ENCODE measurements at places on chromosomes 16 and 17.
A peak's percentile ranks its signal among the peaks of the same experiment; 100 is the strongest.

DNA sequence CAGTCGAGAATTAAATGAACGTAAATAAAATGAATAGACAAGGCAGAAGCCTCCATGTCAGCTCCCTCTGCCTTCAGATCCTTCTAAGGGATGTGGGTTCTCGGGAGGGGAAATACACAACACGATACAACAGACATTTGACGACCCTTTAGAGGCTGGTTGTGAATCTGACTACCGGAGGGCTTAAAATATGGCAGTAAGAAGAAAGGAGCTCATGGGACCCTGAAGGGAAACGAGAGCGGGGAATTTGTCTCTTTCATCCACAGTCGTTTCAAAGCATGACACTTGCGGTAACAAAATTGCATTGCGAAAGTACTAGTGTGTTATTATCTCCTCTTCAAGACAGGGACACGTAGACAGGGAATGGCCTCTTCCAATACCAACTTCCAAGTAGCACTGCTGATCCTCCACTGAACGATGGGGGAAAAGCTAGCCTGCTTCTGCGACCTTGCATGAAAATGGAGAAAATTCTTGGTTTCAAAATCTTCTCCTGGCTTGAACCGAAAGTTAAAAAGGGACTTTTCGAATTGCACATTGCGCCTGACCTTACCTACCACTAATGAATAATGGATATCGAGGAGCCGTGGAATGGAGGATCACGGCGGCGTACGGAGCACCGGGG is 1.2 kb upstream of the TNRC6C start:
- no peak for DNase-seq

DNA sequence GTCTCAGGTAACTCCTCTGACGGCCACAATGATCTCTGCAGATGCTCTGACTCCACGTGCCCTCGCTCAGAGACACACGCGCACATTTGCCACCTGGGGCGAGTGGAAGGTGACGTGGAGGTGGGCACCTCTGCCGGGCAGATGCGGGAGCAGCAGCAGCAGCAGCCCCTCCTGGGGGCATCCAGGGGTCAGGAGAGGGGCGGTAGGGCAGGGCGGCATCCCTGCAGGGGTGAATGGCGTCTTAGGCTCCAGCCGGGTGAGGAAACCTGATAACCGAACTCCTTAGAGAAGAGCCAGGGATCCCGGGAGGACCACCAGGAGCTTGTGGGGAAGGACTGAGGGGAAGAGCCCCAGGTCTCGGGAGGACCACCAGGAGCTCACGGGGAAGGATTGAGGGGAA is 34.6 kb upstream of the CDH15 start:
- DNase-seq = no peak

DNA sequence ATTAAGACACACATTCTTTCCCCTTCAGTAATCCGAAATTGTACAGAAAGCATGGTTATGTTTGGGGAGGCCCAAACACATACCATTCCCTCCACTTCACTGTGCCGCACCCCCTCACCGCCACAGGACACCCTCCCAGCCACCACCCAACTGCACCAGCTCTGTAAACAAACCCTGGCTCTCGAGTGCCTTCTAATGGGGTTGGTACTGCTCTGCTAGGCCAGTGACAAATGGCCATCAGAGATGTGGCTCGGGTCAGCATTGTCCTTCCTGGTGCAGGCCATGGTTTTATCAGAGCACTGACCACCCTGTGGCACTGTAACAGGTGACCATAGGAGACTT is 24.0 kb upstream of the SREBF1 start:
- DNase-seq = no peak

GRCh38 chr17:5785338-5785737 is 201.0 kb upstream of the NLRP1 start:
- DNase-seq = no peak

DNA sequence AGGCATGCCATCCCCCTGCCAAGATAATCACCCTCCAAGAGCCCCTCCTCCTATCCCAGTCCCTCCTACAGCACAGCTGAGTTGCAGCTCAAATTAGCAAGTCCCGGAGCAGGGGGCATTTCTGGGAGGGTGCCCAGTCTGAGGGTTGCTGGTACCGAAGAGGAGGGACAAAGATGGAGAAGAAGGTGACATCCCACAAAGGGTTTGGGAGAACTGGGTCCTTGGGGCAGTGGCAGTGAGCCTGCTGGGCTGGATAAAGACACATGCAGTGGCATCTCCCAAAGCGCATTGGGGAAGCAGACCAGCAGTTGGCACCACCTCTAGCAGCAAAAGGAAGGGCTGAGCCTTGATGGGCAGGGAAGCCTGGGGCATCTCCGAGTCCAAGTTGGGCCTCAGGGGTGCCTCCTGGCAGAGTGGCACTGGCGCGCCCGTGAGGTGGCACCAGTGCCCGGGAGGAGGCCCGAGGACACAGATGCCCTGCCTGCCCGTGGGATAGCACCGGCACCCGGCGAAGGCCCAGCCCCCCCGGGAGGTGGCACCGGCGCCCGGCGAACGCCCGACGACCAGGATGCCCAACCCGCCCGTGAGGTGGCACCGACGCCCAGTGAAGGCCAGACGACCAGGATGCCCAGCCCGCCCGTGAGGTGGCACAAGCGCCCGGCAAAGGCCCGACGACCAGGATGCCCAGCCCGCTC is 622 bp downstream of the TOM1L2 start:
- DNase-seq = no peak

- no peak for DNase-seq
Observed at GRCh38 chr16:85103114-85104079, 8.9 kb downstream of the CIBAR2 start.

DNA sequence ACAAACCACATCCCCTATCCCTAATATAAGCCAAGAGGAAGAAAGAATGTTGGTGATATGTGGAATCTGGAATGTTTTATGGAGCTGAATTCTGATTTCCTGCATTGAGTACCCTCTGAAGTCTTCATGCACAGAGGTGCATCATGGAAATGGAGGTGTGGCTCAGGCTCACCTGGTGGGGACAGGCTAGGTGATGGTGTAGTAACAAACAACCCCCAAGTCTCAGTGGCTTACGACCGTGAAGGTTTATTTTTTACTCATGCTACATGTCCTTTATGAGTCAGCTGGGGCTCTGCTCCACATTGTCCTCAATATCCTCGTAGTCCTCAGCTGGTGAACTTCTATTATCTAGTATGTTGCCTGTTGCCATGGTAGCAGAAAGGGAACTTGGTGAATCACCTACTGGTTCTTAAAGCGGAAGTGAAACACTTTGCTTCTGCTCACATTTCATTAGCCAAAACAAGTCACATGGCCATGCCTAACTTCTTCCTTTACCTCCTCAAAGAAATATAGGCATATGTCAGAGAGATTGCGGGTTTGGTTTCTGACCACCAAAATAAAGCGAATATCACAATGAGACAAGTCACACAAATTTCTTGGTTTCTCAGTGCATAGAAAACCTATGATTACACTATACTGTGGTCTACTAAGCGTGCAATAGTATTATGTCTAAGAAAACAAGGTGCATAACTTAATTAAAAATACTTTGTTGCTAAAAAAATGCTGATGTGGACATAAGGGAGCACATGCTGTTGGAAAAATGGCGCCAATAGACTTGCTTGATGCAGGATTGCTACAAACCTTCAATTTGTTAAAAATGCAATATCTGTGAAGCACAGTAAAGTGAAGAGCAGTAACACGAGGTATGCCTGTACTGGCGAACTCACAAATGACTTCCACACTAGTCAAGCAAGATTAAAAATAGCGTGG is at the start of gene PMFBP1:
TSS of gene PMFBP1 (minus strand) at position 51 of the 930 bp plus-strand sequence. CDS start 947 bp downstream, outside the sequence.
- no peak for DNase-seq

DNA sequence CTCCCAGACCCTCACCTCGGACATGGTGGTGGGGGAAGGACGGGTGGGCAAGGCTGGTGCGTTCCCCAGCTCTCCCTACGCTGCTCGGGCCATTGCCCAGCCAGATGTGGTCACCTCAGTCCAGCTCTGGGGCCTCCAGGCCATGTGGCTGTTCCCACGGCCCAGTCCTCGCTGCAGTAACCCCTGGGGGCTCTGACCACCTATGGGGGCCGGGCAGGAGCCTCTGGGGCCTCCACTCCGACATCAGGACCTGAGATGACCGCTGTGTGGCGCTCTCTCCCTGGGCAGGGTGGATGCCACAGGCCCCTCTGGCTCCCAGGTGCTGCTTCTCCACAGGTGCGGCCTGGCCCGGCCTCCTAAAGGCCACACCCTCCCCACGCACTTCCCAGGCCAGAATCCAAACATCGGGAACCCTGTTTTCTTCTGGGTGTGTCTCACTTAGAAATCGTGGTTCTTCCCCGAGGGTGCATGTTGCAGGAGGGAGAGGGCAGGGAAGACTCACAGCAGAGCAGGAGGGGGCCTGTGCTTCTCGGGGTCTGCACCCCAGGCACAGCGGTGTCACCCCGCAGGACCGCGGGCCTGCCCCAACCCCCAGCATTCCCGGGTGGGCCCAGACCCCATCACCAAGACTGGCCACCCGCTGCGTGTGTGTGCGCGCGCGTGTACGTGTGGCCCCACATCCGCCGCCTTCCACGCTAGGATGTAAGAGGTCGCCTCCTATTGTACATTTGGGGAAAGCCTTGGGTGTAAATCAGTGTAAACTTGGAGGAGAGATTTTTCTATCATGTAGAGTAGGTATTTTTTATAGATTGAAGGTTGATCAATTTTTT is 5.9 kb upstream of the CAPN15 start:
- no peak for DNase-seq

DNA sequence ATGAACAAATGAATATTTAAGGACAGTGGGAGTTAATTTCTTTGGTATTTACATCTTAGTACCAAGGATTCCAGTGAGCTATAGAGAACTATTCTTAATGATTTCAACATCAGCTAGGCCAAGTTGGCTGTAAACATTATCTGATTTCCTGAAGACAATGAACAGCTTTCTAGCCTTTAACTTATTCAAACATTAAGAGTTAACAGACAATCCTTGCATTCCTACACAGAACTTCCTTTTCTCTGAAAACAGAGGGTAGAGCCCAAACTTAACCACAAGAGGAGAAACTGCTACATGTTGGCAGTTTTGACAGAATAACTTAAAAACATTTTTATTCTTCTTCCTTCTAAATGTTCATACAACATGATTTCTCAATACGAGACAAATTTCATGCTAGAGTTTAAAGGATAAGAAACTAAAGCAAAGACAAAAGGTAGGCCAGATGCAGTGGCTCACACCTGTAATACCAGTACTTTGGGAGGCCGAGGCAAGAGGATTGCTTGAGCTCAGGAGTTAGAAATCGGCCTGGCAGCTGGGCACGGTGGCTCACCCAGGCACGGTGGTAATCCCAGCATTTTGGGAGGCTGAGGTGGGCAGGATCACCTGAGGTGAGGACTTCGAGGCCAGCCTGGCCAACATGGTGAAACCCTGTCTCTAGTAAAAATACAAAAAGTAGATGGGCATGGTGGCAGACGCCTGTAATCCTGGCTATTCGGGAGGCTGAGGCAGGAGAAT is 4.4 kb downstream of the CRLF3 start:
- no peak for DNase-seq

DNA sequence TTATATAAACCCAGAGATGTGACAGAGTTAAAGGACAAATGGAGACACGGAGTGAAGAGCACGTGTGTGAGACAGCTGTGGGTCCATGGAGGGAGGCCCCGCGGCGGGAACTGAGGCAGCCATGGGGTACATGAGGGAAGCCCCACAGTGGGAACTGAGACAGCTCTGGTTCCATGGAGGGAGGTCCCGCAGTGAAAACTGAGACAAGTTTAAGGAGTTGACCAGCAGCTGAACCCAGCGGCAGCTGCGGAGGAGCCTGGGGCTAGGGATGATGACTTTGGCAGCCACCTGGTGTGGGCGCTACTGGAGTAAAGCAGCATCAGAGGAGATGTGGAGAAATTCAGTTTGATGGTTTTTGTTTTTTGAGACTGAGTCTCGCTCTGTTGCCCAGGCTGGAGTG is 185.1 kb downstream of the RPTOR start:
- no peak for DNase-seq

- DNase-seq = no peak
Observed at GRCh38 chr17:7841396-7841914, 7.4 kb downstream of the KDM6B start.

GRCh38 chr16:72898216-72898825 is 149.6 kb downstream of the ZFHX3 start:
- no peak for DNase-seq

- no peak for DNase-seq
Observed at GRCh38 chr17:80724775-80725266, 180.2 kb downstream of the RPTOR start.

DNA sequence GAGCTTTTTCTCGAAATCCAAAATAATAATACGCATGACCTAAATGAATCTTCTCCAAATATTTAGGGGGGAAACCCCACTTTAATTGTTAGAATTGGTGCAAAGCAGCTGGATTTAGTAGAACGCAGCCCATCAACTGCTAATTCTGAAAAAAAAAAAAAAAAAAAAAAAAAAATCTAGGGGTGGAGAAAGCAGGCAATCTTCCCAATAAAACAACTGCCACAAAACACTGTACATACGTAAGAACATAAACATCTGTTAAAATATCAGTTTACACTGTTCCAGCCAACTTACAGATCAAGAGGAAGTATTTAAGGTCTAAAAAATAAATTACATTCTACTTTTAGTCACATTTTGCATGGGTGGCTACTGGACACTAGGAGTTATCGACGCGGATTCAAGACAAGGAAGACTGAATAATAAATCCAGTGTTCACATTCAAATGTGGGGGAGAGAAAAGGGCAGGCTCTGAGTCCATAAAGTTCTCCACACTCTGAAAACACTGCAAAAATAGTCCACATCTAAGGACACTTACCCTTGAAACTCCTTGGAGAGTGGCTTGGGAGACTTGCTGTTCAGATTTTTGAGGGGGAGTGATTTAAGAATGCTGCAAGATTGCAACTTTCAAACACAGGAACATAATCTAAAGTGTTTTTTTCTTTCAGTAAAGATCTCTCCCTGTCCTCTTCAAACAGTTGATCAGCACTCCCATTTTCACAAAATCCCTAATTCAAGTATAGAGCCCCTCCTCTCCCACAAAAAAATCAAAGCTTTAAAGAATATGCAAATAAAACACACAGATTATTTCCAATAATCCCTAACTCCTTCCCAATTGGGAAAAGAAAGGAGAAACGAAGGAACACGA is 1.3 kb downstream of the APPBP2 start:
- peak; percentile 58 for DNase-seq

DNA sequence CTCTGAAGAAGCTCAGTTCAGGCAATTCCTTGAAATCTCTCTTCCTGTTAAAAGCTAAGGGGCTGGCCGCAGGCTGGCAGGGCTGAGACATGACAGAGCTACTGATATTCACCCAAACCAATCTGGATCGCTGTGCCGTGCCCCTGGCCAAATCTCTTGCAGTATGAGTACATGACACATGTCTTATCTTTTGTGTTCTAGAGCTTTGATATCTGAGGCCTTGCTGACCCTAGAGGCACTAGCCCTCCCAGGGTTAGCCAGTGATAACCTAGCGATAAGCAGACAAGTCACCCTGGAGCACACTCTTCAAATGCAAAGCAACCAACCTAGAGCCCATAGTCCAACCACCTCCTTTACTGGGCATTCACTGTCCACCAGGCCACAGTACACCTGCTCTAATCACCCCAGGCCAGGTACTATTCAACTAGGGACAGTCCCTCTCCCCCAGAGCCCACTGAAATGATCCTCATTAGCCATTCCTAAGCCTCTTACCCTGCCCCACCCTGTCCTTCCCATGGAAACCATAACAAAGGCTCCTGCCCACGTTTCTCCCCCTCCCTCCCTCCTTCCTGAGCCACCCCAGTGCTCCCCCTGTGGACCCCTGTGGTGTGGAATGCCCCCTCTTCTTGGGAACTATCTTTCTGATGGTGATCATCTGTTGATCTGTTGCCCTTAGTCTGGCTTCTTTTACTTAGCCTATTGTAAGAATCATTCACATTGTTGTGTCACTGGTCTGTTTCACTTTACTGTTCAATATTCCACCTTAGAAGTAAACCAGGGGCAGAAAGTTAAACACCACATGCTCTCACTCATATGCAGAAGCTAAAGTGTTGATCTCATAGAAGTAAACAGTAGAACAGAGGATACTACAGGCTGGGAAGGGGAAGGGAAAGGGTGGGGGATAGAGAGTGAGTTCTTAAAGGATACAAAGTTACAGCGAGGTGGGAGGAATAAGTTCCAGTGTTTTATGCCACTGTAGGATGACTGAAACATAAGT is 52.5 kb downstream of the TEKT5 start:
- DNase-seq = no peak
